Activated T-cell treated with anti-CD3 and anti-CD28 coated beads, Interleukin-2, amount 50 U/mL, for 48 hours (primary cell): ENCODE measurements at places on chromosomes 4 and X.
A peak's percentile ranks its signal among the peaks of the same experiment; 100 is the strongest.

- no peak for DNase-seq
Observed at GRCh38 chr4:147714575-147715401, 17.1 kb upstream of the ARHGAP10 start.

GRCh38 chr4:156290811-156291210 lies 337.1 kb upstream of the CTSO start:
- DNase-seq: no peak

GRCh38 chr4:184763150-184763780 lies 29.4 kb upstream of the CENPU start:
- no peak for DNase-seq

DNA sequence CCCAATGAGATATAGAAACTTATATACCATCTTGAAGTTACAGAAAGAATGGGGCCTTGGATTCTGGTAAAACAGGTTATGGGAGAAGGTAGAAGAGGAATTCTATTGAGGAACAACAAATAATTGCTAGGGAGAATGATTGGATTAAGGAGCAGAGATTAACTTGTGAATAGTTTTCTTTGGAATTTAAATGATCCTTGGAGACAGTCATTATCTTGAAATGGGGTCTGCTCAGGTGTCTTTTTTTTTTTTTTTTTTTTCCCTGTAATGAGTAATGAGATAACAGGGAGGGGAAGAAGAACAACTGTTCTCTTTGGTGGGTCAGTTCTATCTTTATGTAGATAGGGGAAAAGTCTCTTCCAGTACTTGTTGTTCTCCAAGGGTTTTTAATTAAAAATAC lies 1406.0 kb downstream of the RPA4 start:
- DNase-seq: no peak

GRCh38 chr4:7652451-7652881 lies 217.7 kb upstream of the PSAPL1 start:
- DNase-seq: no peak

- no peak for DNase-seq
Observed at GRCh38 chr4:82450966-82451755, 20.8 kb downstream of the ENOPH1 start.

GRCh38 chr4:187606581-187606980 lies 389.0 kb upstream of the ZFP42 start:
- DNase-seq: no peak

DNA sequence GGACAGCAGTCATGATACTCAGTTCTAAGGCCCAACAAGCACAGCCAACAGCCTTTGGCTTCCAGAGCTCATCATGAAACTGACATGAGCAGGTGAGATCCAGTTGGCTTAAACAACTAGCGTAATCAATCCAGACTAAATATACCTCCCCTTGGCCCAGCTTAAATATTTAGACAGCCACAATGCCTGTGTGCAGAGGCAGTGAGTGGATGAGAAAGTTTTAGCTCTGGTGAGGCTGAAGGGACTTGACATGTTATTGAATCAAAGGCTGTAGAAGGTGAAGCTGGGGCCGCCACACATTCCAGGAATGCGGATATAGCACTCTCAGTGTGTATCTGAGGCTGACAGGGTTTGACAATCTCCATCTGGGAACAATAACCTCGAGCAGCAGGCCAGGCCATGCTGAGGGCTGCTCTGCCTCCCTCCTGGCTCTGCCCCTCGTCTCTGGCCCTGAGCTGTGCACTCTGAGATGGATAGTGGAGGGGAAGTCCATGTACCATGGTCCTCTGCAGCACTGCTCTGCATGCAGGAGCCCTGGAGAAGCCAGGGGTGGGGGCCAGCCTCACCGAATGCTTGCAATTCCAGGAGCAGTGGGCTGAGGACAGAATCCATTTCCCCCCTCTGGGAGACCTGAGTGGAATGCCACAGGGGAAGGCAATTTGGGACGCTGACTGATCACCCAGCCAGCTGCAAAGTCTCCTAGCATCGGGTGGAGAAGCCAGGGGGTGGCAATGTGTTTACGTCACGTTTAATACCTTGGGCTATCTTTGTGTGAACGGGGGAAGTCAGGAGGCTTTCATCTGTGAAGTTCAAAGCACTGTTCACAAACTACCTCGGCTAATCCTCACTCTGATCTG lies 37.3 kb upstream of the RASL11B start:
- no peak for DNase-seq

DNA sequence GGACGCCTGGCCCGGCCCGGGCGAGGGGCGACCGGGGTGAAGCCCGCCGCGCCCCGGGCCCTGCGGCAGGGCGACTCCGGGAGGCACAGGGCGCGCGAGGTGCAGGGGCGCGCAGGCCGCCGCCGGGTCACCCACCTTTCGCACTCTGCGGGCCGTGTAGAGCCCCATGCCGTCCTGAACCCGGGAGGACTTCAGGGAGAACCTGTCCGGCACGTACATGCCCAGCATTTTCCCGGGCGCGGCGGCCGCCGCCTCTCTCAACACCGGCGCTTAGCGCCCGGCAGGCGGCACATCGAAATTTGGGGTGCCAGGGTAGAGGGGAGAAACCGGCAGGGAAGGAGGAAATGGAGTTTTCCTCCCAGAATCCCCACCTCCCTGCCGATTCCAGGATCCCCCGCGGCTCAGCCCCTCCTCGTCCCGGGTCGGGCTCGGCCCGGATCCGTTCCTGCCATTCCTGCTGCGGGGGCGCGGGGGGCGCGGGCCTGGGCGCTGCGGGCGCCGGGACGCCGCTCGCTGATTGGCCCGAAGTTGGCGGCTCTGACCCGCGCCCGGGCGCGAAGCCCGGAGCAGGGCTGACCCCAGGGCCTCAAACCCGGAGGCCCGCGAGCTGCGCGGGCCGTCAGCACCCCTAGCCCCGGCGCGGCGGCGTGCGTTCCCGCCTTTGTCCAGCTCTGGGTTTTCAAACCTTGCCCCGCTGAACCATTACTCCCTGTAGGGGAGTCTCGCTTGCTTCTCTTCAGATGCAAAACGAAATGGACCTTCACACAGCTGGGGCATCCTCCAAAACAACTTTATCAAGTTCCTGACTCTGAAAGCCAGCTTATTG lies at the start of gene PRDM5:
Gene PRDM5 (minus strand): TSS at position 346 of the 826 bp plus-strand sequence. CDS start 118 bp downstream, at position 228.
- DNase-seq: peak; percentile 51

- no peak for DNase-seq
Observed at GRCh38 chrX:23664496-23664895, 2.8 kb upstream of the PRDX4 start.

DNA sequence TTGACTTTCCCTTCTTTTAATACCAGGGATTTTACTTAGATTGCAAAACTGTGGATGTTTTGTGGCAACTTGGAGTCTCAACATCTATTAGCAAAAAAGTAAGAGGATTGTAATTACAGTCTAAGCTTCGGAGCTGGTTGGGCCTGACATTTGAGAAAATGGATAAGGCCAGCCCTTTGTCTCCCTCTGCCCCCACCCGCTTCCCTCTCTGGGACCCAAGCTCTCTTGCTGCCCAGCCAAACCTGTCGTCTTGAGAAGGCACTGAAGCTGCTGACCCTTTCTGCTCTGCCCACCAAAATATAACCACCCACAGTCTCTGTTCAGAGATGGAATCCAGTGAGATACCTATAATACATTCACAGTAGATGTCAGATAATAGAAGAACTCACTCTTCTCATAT lies 49.6 kb downstream of the SHROOM3 start:
- DNase-seq: no peak

DNA sequence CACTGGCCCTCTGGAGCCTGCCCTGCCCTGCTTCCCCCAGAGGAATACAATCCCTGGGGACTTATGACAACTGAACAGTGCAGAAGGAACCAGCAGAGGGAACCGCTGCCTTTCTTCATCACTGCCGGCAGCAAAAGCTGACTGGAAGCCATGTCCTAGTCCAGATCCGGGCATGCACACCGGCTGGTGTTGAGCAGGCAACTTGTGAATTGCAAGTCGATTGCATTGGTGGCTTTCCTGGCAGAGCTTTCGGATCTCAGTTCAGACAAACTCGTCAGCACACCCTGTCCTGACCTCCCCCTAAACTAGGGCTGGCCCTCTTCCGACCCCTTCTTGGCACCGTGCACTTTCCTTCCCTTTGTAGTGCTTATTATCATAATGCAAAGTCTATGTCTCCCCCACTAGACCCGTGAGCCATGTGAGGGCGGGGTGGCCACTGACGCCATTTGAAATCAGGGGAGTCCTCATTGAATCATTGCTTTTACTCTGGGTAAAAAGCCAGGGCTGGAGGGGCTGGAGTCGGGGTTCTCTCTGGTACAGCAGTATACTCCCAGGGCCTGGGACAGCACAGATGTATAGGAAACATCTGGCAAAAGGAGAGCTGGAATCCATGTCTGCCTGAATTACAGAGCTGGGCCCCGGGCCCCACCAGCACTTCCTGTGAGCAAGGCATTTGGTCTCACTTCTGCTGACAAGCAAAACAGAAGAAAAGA lies 1.8 kb downstream of the ARHGAP4 start:
- DNase-seq: peak; percentile 52

GRCh38 chr4:81989202-81989601 lies 384.6 kb downstream of the HNRNPD start:
- no peak for DNase-seq

GRCh38 chr4:150337734-150338133 lies 244.2 kb upstream of the MAB21L2 start:
- DNase-seq: no peak

DNA sequence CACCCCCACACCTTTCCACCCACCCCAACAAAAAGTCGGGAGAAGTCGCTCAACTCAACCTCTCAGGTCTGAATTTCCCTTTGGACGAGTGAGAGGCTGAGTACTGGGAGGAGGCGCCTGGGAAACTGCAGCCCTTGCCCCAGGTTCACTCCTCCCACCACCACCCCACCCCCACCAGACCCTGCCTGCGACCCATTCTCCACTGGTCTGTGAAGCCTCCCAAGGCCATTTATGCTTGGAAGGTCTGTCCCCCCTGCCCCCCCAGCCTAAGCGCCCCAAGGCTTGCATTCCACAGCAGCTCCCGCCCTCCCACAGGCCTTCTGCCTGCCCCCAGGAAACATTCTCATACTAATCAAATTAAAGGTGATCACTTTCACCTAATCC lies 27.2 kb downstream of the ELF4 start:
- no peak for DNase-seq

GRCh38 chr4:138078751-138079520 lies 163.2 kb downstream of the SLC7A11 start:
- no peak for DNase-seq

GRCh38 chr4:34878961-34879360 lies 1365.4 kb downstream of the ARAP2 start:
- DNase-seq: no peak

- no peak for DNase-seq
Observed at GRCh38 chrX:45849261-45849862, 648.7 kb upstream of the DIPK2B start.

DNA sequence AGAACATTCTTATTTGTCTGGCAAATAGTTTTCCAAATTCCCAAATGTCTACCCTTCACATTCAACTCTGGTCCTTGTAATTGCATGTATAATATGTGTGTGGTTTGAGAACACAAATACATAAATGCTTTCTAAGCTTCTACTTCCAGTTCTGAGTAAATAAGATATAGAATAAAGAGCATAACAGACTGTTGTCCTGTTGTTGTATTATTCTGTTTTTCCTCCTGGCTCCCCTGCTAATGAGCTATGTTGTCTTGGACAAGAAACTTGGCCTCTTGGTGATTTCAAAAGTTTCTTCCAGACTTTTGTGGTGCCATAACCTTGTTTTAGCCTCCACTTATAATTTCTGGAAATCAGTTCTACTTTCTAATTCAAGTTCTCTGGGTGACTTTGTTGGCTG lies 75.3 kb upstream of the USP38 start:
- no peak for DNase-seq

GRCh38 chr4:183288955-183289354 lies 31.1 kb downstream of the CLDN22 start:
- no peak for DNase-seq

GRCh38 chr4:190015538-190016368 lies 11.3 kb downstream of the FRG2 start:
- DNase-seq: peak; percentile 18

- no peak for DNase-seq
Observed at GRCh38 chr4:145452447-145453162, 29.0 kb upstream of the SMAD1 start.

- DNase-seq: no peak
Observed at GRCh38 chrX:126770179-126770578, 49.4 kb upstream of the PRR32 start.

DNA sequence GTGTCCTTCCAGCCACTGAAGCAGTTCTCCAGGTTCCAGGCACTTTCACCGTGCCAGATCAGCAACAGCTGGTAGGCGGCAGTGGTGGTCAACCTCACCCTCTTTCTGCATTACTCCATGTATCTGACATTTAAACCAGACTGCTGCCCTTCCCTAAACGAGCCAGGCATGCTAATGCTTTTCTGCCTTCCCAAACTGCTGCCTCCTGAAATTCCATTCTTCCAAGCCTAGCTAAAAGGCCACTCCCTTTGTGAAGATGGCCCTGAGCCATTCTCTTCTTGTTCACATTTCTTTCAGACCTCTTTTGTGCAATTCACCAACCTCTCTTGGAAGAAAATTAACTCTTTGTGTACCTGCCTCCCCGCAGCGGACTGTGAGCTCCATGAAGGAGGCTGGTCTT lies 73.7 kb downstream of the CHST7 start:
- no peak for DNase-seq

DNA sequence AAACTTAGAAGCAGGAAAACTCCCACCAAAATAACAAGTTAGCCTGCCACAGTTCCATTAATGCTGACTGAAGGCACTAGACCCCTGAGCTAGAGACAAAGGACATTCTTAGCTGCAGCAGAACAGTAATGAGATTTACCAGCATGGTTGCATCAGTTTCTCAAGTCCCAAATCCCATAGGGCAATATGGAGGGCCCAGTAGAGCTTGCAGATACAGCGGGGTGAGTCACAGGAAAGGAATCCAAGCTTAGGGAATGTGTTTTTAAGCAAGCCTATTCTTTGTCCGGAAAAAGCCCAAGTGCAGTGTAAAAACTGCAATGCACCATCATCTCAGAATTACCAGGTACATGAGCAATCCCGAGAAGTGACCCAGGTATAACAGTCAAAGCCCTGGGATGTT lies 51.3 kb upstream of the EXOC1L start:
- no peak for DNase-seq

- no peak for DNase-seq
Observed at GRCh38 chr4:3316146-3316545, 23.3 kb downstream of the RGS12 start.
